ENCODE measurements at places on chromosomes 13 and 19.

GRCh38 chr19:17967257-17968051 is 547 bp downstream of the KCNN1 start:
- DNase-seq = no peak

- no peak for DNase-seq
Measured at GRCh38 chr13:20831933-20832332, 58.2 kb upstream of the EEF1AKMT1 start.

GRCh38 chr13:45821811-45822210 is 29.7 kb downstream of the SIAH3 start:
- no peak for DNase-seq

DNA sequence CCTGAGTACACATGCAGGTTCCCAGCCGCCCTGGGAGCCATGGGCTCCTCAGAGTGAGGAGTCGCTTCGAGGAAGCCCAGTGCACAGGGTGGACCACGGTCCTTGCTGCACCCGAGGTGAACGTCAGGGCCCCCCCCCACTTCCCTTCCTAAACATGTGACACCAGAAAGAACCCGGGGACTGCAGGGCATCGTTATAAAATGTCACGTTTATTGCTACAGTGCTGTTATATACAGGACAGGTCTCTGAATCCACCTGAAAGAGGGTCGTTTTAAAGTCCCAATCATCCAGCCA is 3.8 kb upstream of the UQCR11 start:
- DNase-seq = no peak

GRCh38 chr13:41307884-41308640 is 3.0 kb upstream of the NAA16 start:
- no peak for DNase-seq

DNA sequence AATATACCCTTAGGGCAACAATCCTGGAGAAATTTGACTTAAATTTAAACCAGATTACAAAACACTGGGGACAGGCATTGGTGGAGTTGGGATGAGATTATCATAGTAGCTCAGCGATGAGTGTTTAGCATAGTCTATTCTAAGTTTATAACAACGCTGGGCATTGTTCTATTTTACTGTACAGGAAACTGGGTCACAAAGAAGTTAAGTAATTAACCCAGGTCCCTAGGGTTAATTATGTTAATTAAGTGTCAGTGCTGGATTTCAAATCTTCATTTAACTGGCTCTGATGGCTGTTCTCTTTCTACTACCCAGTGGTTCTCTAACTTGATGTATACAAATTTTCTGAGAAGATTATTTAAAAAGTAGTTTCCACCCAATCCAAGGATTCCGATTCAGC is 388.9 kb downstream of the KCNRG start:
- DNase-seq = no peak

DNA sequence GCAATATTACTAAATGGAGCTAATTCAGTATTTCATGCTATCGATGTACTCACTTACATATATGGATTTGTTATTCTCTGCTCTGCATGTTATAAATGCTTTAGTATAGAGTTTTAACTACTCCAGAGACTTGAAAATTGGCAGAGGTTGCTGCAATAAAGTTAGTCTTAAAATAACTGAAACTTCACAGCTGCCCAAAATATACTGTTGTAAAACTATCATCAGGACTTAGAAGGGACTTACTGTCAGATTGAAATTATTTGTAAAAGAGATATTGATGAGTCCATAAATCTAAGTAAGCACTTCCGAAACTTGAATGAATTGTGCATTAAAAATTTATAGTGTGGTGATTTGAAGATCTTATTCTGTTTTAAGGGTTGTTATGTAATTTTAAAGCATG is 1178.2 kb upstream of the PCDH20 start:
- no peak for DNase-seq

GRCh38 chr19:55656988-55657747 is 2.3 kb downstream of the U2AF2 start:
- no peak for DNase-seq

DNA sequence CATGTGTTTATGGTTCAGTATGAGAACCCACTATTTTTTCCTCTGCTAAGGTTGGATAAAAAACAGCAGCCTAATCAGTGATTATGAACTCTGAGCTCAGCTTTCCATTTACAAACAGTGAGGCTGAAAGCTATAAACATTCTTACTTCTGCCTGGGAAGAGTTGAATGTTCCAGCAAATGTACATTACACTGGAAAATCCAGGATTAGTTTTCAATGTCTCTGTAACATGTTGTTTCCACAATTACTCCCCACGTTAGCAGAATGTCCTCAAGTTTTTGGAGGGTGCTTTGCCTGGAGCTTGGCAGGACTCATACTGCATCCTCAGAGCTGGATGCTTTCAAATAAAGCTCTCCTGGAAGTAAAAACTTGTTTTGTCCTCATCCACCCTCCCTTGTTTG is 150.4 kb downstream of the POSTN start:
- no peak for DNase-seq

GRCh38 chr13:90068658-90069057 is 1278.8 kb upstream of the MIR17HG start:
- no peak for DNase-seq

DNA sequence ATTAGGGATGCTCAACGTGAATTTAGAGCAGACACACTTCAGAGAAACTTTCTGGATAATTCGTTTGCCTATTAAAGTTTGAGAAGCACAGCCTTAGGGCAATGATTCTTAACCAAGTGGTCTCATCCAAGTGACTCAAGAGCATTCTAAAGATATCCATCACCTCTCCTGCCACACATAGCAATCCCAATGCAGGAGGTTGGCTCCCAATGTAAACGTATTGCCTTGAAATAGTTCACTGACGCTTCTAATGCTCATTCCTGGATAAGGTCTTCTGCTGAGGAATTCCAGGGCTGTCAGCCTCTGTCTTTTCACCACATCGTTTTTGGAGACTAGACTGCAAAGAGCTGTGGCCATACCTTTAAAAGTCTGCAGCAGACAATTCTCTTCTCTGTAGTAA is 279.8 kb upstream of the DACH1 start:
- no peak for DNase-seq

DNA sequence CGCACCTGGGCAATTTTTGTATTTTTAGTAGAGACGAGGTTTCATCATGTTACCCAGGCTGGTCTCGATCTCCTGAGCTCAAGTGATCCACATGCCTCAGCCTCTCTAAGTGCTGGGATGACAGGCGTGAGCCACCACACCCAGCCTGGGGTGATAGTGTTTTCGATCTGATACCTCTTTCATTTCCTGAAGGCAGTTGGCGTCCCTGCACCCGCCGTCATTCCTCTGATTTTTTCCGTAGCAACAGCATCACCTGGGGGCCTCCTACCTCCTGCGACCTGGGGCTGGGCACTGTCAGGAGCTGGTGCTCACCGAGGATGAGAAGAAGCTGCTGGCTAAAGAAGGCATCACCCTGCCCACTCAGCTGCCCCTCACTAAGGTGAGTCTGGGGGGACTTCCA is 10.8 kb downstream of the CREB3L3 start:
- DNase-seq = no peak

DNA sequence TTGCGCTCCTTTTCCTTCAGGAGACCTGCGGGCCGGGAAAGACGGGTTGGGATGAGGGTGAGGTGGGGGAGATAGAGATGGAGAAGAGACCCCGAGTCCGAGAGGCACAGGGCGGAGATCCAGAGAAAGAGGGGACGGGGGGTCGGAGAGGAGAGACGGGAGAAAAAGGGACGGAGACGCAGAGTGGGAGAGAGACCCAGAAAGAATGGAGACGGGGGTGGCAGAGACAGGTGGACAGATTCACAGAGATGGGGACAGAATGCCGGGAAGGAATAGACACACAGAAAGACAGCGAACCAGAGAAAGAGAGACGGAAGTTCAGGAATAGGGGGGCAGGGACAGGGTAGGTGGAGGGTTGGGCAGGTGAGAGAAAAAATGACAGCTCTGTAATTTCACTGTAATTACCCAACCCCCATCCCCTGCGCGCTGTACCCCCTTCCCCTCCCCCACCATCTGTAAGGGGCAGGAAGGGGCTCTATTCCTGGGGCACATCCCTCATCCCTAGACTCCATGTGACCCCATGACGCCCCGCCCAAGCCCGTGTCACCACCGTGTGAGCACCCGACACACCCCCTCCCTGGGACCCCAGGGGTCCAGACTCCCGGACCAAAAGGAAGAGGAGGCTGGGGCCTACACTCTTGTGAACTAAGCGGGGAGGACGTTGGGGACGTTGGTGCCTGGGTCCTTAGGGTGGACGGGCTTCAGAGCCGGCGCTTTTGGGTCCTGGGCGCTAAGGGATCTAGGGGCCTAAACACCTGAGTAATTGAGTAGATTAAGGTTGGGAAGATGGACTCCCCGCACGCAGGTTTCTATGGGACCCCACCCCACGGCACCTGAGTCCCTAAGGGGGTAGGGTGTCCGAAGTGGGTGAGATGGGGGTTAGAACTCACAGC is 967 bp downstream of the DBP start:
- no peak for DNase-seq

- DNase-seq = no peak
Measured at GRCh38 chr13:69450245-69450644, 657.4 kb upstream of the ATXN8OS start.

DNA sequence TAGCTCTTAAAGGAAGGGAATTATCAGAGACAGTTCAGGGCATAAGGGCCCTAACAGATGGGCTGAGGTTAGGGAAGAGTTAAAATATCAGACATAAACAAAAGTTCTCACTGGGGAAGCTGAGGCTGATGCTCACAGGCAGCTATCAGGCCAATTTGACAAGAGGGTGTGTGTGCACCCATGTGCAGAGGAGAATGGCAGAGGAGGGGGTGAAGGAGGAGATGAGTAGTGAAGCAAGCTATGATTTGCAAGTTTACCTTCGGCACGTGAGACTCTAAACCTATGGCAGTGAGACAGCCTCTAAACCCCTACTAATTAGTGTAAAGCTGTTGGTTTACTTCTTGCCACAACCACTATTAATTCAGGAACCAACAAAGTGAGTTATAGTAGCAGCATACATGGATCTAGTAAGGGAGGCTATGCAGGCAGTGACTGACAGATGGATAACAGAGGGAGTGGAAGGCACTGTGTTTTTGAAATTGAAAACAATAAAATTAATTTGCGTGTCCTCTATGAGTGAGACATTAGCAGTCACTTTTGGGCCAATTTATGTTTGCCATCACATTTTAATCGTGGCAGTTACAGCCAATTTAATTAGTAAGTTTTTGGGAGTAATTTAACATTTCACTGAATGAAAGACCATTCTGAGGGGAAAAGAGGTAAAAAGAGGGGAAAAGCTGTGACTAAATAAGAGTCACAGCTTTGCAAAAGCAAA is 99.6 kb upstream of the HTR2A start:
- DNase-seq = no peak

- DNase-seq = no peak
Measured at GRCh38 chr13:23570921-23571315, 706 bp downstream of the TNFRSF19 start.

DNA sequence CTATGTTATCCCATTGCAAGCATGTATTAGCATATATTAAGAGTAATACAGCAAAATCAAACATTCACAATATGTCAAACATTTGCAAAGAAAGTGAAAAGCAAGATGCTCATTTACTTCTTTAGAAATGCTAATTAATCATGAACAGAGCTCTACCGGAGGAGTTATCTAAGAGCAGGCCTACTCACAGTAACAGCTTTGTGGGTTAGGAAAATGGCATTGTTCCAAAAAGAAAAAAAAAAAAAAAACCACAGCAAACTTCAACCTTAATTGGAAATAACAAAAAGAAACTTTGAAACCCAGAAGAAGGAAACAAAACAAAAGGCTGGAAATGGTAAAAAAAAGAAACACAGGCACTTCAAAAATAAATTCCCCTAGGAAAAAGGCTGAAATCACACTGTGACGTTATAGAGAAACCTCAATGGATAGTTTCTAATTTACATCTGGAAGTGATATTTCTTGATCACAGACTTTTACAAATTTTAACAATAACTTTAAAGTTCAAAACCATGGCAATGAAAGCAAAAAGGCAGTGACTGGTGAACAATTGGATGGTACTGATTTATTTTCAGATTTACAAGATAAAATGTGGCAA is 1236.8 kb upstream of the SPRY2 start:
- no peak for DNase-seq
